ENCODE measurements at places on chromosomes 12 and 14.

- no peak for DNase-seq
Observed at GRCh38 chr14:96978525-96979272, 181.5 kb downstream of the VRK1 start.

DNA sequence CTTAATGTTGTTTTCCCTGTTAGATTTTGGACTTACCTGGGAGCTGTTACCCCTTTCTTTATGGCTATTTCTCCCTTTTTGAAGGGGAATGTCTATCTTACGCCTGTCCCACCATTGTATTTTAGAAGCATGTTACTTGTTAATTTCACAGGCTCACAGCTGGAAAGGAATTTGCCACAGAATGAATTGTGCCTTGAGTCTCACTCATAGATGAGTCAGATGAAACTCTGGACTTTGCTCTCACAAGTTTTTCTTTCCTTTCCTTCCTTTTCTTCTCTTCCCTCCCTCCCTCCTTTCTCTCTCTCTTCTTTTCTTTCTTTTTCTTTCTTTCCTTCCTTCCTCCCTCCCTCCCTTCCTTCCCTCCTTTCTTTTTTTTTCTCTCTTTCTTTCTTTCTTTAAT, 9.3 kb upstream of the ATF7IP start:
- no peak for DNase-seq

- no peak for DNase-seq
Observed at GRCh38 chr14:106201376-106201775, 675.0 kb downstream of the TMEM121 start.

- no peak for DNase-seq
Observed at GRCh38 chr14:35699791-35700444, 109.2 kb downstream of the RALGAPA1 start.

DNA sequence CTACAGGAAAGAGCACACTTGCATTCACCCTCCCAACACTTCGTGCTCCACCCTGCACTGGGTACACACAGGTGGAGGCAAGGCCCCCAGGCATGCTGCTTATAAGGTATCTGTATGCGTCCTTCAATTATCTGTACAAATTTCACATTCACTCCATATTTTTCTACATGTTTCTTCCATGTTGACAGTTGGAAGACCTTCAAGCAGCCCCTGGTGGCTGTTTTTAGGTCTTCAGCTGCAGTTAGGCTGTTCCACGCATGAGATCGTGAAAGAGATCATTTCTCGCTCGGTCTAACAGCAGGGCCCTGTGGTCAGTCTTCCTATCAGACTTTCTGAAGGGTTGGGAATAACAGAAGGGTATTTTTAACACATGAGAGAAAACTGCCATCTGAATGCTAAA, 47.1 kb downstream of the PLXNC1 start:
- no peak for DNase-seq

DNA sequence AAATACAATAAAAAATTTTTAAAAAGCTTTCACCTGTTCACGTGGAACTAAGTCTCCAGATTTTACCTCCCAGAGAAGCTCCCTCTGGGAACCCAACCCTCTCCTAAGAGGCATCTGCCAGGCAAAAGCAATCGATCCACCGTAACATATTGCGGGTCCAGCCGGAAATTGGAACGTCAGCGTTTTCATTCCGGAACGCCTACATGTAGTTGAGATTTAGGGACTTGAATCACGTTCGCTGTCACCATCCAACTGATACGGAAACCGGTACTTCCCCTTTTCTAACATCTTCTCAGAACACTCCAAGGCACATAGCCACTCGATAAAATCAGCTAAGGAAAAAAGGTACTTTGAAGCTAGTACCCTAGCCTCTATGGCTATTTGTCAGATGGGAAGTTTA, 70.3 kb downstream of the COX16 start:
- DNase-seq: no peak

GRCh38 chr14:100577986-100578431, 9.2 kb downstream of the BEGAIN start:
- no peak for DNase-seq

DNA sequence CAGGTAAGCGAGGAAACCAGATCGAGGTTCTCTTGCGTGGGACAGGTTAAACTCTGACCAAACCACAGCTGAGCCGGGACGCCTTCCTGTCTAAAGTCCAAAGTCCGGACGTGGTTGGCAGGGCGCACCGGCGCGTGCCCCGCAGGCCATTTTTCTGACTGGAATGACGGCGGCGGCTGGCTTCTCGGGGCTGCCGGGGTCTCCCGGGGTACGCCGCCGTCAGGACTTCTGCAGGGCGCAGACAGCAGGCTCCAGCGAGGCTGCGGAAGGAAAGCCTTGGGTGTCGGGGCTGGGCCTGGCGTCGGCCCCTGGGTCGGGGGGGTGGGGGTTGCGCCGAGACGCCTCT, 32.8 kb downstream of the MIA2 start:
- no peak for DNase-seq

- no peak for DNase-seq
Observed at GRCh38 chr14:48504921-48505320, 829.5 kb upstream of the MDGA2 start.

DNA sequence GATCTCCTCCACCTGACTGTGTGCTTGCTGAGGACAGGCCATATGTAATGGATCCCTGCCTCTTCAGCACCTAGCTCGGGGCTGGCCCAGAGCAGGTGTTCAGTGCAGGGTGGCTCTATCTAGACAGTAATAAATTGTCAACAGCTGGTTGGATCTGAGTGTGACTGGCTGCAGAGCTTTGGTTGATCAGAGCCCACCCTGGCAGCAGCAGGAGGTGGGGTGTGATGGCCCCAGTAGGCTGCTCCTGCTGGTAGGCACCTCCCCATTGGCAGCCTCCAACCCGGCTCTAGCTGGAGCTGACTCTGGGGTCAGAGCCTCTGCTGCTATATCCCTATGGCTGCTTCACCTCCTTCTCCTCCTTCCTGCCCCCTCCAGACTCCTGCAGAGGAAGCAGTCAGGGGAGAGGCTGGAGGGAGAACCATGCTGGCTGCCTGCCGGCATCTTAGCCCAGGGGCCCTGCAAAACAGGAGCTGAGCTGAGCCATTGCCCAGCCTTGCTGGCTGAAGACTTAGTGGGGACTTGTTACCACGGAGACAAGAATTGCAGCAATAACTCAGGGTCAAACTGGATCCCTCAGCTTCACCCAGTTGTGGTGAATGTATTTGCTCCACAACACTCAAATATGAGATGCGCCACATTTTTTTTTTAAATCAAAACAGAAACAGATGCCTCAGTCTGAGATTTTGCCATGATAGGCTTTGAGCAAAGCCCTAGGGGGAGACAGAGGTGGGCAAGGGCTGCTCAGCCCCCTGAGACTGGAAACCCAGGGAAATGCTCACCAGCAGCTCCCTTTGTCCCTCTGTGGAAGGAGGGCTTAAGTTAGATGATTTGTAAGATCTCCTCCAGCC, 22.2 kb downstream of the TMEM63C start:
- no peak for DNase-seq

DNA sequence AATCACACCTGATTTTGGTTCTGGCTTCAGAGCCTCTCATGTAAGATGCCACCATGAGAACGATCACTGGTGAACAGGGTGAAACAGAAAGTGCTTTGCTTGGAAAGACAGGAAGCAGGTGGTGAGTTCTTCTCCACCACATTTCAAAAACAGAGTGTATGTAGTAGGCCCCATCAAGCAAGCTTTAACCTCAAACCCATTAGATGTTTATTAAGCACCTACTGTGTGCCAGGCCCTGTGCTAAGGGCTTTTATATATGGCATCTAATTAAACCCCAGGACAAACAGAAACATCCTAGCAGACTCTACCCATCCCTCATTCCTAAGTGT, 47.8 kb upstream of the MED13L start:
- DNase-seq: peak; percentile 2

DNA sequence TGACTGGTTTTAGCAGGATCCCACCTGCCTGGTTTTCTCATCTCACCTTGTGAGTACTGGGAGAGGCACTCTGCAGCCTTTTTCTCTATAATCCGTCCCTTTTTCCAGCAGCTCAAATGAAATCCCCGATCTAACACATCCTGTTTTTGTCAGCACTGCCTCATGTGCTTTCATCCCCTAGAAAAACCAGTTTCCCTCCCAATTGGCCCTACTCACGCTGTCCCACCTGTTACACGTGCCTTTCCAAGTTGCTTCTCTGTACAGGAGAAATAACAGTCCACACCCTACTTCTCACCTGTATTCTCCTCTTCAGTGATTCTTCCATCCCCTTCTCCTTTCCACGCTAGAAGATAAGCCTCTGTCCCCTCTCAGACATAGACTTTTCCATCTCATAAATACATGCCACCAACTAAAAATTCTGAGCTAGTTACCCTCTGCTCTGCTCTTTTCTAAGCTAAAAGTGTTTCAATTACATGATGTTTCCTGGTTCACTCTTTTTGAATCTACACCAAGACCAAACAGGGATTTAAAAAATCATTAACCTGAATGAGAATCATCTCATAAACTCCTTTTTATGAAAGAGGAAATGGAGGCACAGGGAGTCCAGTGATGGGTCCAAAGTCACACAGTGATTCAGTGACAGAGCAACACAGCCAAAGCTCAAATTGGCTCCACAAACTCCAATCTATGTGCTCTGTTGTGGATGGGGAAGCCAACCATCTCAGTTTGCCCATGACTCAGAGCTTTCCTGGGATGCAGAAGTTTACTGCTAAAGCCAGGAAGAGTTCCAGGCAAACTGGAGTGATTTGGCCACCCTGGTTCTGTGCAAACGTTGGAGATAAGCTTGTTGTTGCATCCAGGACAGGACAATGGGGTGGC, 240.0 kb upstream of the TMEM132C start:
- no peak for DNase-seq

DNA sequence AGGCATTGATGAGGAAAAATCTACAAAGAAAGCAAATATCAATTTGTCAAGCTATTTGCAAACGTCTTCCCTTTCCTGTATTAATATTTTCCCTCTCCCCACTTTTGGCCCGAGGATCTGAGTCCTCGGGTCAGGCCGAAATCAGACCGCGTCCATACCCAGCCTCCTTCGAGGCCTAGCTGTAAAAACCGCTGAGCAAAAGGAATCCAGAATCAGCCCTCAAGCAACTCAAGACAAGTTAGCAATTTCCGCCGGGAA, 353 bp upstream of the MAPK1IP1L start:
- DNase-seq: no peak

DNA sequence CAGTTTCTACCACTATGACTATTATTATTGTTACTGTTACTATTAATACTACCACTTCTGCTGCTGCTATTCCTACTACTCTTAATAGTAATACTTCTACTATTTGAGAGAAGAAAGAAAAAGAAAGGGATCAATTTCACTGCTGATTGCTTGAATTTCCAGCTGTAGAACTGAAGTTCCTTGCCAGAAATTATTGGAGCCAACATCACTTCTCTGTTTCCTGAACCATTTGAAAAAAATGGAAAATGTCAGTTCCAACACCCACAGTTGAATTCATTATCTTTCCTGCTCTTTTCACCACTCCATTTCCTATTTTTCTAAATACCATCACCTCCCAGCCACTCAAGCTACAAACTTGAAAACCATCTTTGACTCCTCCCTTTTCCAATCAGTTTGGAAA, 54.1 kb upstream of the PIK3C2G start:
- DNase-seq: no peak

DNA sequence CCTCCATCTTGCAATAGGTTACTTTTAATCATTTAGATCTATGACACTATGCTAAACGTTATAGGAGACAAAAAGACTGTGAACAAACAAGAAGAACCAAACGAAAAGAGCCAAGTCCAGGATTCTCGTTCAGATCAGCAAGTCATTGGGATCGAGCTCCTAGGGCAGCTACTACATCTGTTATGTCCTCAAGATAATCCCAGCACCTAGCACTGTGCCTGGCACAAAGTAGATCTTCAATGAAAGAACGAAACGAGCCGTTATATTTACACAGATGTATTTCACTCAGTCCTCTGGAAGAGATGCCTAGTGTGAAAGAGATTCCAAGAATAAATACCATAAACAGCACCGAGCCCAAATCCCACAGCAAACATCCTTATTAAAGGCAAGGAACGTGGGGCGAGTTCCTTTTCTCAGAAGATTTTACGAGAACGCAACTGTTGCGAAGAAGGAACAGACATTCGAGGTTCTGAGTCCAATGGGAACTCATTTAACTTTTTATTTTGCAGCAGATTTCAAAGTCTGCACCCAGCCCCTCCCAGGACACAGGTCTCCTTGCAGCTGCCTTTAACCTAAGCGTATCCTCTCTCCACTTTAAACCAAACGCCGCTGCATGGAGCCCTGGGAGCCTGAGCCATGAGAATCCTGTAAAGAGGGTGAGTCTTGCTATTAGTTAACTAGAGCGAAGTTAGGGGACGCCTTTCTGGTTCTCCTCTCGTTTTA, 544 bp upstream of the TDP1 start:
- no peak for DNase-seq

DNA sequence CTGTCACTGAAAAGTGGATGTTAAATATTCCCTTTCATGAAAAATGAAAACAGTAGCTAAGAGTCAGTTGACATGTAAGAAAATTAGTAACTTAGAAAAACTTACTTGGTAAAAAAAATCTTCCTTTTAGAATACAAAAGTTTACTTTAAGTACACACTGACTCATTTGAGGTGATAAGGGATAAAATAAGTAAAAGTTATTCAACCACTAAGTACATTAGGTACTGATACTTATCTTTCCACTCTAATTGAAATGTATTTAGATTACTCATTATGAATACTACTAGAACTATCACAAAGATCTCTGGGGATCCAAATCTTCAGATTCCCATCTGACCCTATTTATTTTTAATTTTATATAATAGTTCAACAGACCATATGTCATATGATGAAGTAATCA, 12.2 kb downstream of the SYCP3 start:
- no peak for DNase-seq

DNA sequence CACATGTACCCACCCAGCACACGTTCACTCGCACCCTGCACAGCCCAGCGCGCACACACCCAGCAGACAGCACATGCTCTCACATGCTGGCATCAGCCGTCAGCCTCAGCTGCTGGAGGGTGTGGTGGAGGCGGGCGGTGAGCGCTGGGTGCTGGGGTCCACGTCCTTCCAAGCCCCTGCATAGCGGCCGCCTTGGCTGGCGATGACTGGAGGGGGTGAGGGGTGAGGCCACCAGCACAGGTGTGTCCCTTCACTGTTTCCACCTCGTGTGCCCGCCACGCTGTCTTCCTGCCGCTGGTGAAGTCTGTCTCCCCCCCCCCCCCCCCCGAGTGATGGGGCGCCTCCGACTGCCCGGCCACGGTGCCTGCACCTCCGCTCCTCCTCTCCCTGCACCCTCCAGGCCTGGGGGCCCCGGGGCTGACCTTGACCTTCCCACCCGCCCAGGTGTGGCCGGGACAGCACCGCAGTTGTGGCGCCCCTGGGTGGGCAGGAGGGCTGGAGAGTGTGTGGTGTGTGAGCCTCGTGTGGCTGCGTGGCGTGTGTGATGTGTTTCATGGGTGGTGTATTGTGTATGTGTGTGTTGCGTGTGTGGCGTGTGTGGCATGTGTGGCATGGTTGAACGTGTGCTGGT, 37.4 kb downstream of the NOC4L start:
- DNase-seq: no peak

- DNase-seq: no peak
Observed at GRCh38 chr12:15650399-15651128, 138.6 kb downstream of the EPS8 start.
